ENCODE measurements at places on chromosomes 7 and 10. TPM values are rescaled to one million over a fixed set of nuclear protein-coding genes. Genes with fewer than 3 reads are reported as not detected.
A peak's percentile ranks its signal among the peaks of the same experiment; 100 is the strongest.

DNA sequence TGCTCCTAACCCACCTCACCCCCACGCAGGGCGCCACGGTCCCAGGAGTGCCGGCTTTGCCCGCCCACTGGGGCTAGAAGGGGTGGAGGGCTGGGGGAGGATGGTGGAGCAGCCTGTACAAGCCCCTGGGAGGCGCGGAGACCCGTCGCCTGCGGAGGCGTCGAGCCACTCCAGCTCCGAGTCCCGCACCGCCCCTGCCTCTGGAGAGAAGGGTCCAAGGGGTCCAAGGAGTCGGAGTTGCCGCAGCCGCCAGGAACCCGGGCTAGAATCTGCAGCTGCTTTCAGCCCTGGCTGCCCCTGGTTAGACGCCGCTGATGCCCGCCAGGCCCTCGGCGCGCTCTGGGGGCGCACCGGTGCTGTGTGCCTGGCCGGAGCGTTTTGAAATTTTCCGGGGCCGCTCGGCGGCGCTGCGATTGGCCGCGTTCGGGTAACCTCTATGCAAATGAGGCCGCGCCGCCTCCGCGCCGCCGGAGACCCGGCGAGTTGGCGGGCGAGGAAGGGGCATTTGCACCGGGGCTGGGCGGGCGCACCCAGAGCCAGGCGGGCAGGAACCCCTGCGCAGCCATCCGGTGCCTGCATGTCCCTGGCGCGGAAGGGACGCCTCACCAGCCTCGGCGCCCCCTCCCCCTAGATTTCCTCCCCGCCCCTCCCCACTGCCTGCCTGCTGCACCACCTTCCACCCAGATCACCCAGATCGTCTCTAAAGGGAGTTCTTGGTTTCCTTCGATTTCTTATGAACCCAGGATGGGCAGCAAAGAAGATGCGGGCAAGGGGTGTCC, at the start of gene HMX2:
HMX2 (plus strand) TSS at position 502 of the 779 bp plus-strand sequence; CDS start at position 745, 243 bp downstream.
- peak within 1 kb of the TSS; percentile 70 for H3K4me3 ChIP-seq
- H3K27ac ChIP-seq, result peak within 1 kb of the TSS; percentile 56
- H3K27me3 ChIP-seq, result peaks cover 31% of the 10 kb centered on the region
- no peak for DNase-seq
- H3K36me3 ChIP-seq, result no peaks in the 10 kb centered on the region
- peaks cover 20% of the 10 kb centered on the region for H3K4me1 ChIP-seq

DNA sequence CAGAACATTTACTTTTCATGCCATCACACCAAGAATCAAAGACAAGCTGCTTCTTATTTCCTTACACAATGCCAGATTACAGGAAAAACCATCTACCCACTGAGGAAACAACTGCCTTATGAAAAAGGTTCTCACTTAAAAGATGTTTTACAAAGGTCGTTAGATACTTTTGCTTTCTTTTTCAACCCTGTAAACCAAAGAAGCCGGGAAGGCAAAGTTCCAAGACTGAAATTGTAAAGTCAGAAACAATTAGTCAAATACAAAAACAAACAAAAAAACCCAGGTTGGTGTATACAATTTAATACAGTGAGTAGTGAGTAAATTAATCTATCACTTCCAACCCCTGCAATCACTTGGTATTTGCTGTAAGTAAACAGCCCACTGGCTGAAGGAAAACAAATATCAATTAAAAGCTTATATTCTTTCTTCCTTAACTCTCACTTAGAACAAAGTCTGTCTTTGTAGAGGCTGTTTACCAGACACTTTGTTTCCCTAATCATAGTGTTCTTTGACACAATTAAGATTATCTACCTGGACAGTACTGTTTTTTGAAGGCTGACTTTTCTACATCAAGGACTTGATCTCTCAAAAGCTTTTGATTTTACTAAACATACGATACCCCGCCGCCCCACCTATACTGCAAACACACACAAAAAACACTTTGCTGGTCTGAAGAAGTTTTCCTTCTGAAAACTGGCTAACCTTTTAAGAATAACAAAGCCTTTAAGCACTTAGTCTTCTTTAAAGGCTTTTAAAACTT, 18.1 kb downstream of the ERLIN1 start:
- H3K4me3 ChIP-seq, result peak overlapping the region; percentile 2
- no peaks in the 10 kb centered on the region for H3K27me3 ChIP-seq
- peaks cover 3% of the 10 kb centered on the region for H3K4me1 ChIP-seq
- H3K36me3 ChIP-seq, result peaks cover 19% of the 10 kb centered on the region

- H3K27me3 ChIP-seq, result no peaks in the 10 kb centered on the region
- no peaks in the 10 kb centered on the region for H3K4me1 ChIP-seq
- no peak overlapping the region for H3K4me3 ChIP-seq
- DNase-seq, result no peak
- no peak overlapping the region for H3K27ac ChIP-seq
- H3K36me3 ChIP-seq, result no peaks in the 10 kb centered on the region
Observed at GRCh38 chr7:133358708-133359107, 105.8 kb downstream of the EXOC4 start.

- H3K4me3 ChIP-seq, result no peak overlapping the region
- DNase-seq, result no peak
- H3K27ac ChIP-seq, result no peak overlapping the region
- H3K4me1 ChIP-seq, result peaks cover 13% of the 10 kb centered on the region
Observed at GRCh38 chr7:117062300-117062699, 109.0 kb downstream of the ST7 start.

GRCh38 chr7:107170051-107170915, 1.5 kb downstream of the HBP1 start:
- H3K4me3 ChIP-seq, result peak overlapping the region; percentile 86
- H3K27ac ChIP-seq, result peak overlapping the region; percentile 90
- DNase-seq, result no peak
- no peaks in the 10 kb centered on the region for H3K27me3 ChIP-seq
- H3K4me1 ChIP-seq, result peaks cover 26% of the 10 kb centered on the region

The ANXA8L1 gene
- not detected for total RNA-seq

GRCh38 chr10:116779076-116779687, 36.8 kb upstream of the HSPA12A start:
- H3K27ac ChIP-seq, result no peak overlapping the region
- H3K36me3 ChIP-seq, result no peaks in the 10 kb centered on the region
- no peak overlapping the region for H3K4me3 ChIP-seq

The AKR1C2 gene
- 0.44 TPM for total RNA-seq

DNA sequence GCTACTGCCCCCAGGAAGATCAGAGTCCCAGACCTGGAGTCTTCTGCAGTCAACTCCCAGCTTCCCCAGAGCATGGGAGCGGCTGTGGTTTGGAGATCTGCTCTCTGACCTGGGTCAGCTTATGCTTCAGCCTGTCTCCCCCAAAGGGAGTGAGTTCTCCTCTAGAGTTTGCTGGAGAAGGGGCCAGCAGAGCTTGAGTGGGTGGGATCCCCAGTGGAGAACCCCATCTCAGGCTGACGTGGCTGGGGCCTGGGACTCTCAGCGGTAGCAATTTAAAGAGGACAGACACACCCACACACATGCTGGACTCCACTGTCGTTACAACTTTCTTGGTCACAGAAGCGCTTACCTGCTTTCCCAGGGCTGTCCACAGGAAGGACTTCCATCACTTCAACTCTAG, 6.3 kb downstream of the UNC5B start:
- no peaks in the 10 kb centered on the region for H3K36me3 ChIP-seq
- H3K27ac ChIP-seq, result no peak overlapping the region
- H3K4me1 ChIP-seq, result no peaks in the 10 kb centered on the region
- no peak overlapping the region for H3K4me3 ChIP-seq
- no peak for DNase-seq

DNA sequence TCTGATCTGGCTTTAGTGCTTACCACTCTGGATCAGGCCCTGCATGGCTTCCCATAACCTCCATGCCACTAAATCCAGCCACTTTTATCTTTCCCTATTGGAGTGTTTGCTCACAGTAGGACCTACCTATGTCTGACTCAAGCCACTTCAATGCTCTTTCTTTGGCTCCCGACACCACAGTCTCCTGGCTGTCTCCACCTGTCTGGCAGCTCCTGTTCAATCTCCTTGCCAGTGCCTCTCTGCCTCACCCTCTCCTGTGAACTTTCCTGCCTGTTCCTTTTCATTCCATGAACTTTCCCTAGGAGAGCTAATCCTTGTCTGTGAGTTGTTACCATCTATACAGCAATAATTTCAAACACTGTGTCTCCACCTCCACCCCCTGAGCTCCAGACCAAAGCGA, 82.6 kb upstream of the UCN3 start:
- no peaks in the 10 kb centered on the region for H3K4me1 ChIP-seq
- no peaks in the 10 kb centered on the region for H3K36me3 ChIP-seq
- no peaks in the 10 kb centered on the region for H3K27me3 ChIP-seq
- DNase-seq, result no peak

DNA sequence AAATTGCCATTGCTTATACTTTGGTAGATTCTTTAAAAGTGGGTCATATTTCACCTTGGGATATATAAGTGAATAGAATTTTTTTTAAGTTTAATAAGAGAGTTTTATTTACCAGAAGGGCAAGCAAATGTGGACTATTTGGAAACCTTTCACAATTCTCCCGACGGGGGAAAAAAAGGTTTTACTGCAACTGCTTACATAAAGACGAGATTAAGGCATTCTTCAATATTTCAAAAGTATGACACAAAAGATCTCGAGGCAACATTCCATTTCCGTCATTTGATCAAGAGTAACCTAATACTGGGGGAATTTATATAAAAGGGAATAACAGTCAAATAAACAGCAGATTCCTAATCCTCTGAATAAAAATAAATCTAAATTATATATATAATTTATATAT, 28.5 kb downstream of the HYCC1 start:
- DNase-seq, result no peak
- H3K27me3 ChIP-seq, result no peaks in the 10 kb centered on the region
- H3K4me1 ChIP-seq, result peaks cover 2% of the 10 kb centered on the region
- H3K4me3 ChIP-seq, result no peak overlapping the region
- peaks cover 2% of the 10 kb centered on the region for H3K36me3 ChIP-seq

DNA sequence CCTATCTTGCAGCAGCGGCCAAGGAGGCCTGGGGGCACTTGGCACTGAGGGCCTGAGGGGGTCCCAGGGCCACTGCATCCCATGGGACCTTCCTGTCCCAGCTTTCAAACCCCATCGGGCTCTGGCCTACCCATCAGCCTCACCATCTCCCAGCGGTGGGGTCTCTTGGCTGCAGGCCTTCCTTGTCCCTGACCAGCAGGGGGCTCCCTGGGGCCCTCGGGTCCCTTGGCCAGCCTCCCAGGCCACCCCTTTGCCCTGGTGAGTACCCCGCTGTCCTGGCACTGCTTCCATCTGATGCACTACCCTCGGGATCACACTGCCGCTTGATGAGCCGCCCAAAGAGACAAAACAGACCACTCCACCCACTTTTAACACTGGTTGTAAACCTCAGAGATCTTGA, 43.5 kb downstream of the YKT6 start:
- no peaks in the 10 kb centered on the region for H3K4me1 ChIP-seq
- no peaks in the 10 kb centered on the region for H3K36me3 ChIP-seq
- H3K4me3 ChIP-seq, result no peak overlapping the region
- H3K27ac ChIP-seq, result no peak overlapping the region

DNA sequence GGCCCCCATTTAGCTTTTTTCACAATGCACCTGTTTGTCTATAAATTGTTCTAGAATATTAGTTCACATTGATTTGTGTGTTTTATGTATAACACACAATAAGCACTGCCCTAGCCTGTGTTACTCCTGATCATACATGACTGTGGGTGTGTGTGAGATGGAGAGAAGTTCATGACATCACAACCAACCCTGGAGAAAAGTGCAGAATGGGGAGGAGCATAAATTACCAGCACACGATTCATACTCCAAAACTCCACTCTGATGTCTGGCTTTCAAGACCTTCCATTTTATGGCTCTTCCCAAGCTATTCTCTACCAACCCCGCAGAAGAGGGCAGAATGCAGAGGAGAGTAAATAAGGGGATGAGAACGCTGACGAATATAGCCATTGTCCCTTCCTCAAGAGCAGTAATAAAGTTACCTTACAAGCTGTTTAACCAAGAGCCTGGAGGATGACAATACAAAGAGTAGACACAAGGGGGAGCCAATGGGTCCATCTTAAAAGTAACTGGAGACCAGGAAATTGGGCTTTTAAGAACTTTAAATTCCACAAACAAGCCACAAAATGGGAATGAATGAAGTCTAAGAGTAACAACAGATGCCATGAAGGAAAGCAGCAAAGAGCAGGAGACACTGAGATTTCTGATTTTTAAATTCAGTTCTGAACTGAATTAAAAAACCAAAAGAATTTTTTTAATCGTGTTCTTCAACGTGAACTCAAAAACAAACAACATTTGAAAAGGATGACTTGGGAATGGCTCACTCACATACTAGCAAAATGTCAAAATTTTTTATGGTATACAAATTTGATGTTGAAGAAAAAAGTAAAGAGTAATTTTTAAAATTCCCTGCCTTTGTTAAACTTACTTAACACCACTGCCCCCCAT, 159.6 kb downstream of the PARD3 start:
- no peak overlapping the region for H3K4me3 ChIP-seq
- no peaks in the 10 kb centered on the region for H3K27me3 ChIP-seq
- H3K27ac ChIP-seq, result no peak overlapping the region
- no peak for DNase-seq

The STAG3 gene
- total RNA-seq, result 81.7 TPM

- peaks cover 29% of the 10 kb centered on the region for H3K27me3 ChIP-seq
- no peaks in the 10 kb centered on the region for H3K4me1 ChIP-seq
- H3K4me3 ChIP-seq, result no peak overlapping the region
- H3K27ac ChIP-seq, result no peak overlapping the region
- DNase-seq, result no peak
- no peaks in the 10 kb centered on the region for H3K36me3 ChIP-seq
Observed at GRCh38 chr7:27172315-27172774, 1.8 kb downstream of the HOXA10 start.

DNA sequence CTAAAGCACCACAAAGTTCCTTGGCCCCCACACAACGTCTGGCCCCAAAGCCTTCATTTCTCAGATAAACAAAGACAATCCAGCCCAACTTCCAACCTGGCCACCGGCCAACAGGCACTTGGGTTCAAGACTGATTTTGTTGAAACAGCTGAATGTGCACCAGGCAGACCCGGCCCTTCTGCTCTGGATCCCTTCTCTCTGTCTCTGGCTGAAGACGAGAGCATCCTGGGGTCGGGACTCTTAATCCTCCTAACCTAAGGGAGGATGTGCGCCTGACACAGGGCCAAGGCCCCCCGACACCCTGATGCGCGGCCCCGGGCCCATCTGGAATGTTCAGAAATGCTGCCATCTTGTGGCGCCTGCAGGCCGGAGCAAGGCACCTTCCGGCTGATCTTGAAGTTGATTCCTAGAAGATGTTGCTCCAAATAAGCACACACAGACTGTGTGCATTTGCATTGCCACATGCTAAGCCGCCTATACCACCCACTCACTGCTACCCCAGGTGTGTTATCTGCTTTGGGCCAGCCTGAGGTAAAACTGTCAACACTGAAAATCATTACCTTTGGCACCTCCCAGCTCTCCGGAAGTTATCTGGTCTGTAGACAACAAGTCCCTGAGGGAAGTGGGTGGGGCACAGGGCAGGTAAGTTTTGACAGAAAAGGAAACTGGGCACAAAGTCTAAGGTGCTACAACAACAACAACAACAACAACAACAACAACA, 98.4 kb upstream of the HABP2 start:
- no peak overlapping the region for H3K27ac ChIP-seq
- no peaks in the 10 kb centered on the region for H3K4me1 ChIP-seq
- no peaks in the 10 kb centered on the region for H3K36me3 ChIP-seq
- no peak for DNase-seq

GRCh38 chr7:94429153-94429552, 34.5 kb downstream of the COL1A2 start:
- H3K27ac ChIP-seq, result no peak overlapping the region
- no peak overlapping the region for H3K4me3 ChIP-seq
- H3K27me3 ChIP-seq, result no peaks in the 10 kb centered on the region
- H3K36me3 ChIP-seq, result no peaks in the 10 kb centered on the region
- H3K4me1 ChIP-seq, result no peaks in the 10 kb centered on the region
- DNase-seq, result no peak

- H3K36me3 ChIP-seq, result 0 out of 2 replicates have a peak, but pooled peaks cover 5% of the 10 kb centered on the region
- H3K4me1 ChIP-seq, result peaks cover 29% of the 10 kb centered on the region
- DNase-seq, result no peak
Observed at GRCh38 chr10:80489371-80490112, 35.4 kb downstream of the TSPAN14 start.
